Activated CD4-positive, CD25-positive, alpha-beta regulatory T cell treated with anti-CD3 and anti-CD28 coated beads, Interleukin-2, amount 50 U/mL, for 72 hours (primary cell): ENCODE measurements at places on chromosomes 2 and 18.

GRCh38 chr2:210598219-210598618 is 41.8 kb downstream of the CPS1 start:
- DNase-seq: no peak

GRCh38 chr2:42456126-42456839 is 37.5 kb downstream of the KCNG3 start:
- no peak for DNase-seq

DNA sequence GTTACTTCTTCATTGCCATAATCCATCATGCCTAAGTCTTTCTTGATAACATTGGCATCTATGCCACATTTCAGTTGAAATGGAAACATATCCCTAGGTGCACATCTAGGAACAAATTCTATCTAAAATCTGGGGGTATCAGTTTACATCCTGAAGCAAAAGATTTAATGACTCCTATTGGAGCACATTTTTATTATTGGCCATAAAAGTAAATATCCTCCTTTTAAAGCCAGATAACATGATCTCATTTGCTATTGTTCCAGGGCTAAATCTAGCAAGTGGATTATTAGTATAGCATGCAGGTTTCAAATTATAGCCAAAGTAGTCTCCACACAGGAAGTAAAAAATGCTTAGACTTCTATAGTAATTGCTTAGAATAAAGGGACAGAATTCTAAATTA is 193.2 kb downstream of the CDH2 start:
- DNase-seq: no peak

DNA sequence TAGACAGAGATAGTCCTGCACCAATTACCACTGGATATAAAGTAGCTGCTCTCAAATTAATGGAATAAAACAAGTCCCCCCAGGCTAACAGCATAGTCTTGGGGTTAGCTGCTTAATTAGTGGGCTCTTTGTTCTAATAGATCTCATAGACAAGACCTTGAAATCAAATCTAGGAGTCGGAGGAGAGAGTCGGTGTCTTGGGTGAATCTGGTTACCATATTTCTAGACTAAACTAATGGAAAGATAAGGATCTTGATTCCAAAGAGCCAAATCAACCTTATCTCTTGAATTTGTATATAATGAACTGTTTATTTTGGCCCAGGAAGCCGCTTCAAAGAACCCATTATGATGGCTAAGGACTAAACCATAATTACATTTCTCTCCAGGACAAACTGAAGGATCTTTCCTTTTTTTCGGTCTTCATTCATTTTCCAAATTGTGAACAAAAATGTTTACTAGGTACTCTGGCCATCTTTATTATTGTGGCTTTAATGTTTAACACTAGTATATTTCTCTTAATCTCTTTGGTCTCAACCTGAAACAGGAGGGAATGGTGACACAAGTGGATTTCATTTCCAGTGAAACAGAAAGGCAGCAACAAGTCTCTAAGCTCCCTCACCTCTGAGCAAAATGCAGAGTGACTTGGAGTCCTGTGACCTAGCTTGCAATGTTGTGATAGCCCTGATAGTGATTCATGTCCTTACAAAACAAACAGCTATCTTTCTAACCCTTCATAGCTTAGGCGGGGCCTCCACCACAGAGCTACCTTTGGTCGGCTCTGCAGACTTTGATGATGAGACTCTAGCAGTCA is 137.9 kb upstream of the PARD3B start:
- no peak for DNase-seq

GRCh38 chr2:134103196-134103595 is 150.7 kb upstream of the MGAT5 start:
- DNase-seq: no peak

DNA sequence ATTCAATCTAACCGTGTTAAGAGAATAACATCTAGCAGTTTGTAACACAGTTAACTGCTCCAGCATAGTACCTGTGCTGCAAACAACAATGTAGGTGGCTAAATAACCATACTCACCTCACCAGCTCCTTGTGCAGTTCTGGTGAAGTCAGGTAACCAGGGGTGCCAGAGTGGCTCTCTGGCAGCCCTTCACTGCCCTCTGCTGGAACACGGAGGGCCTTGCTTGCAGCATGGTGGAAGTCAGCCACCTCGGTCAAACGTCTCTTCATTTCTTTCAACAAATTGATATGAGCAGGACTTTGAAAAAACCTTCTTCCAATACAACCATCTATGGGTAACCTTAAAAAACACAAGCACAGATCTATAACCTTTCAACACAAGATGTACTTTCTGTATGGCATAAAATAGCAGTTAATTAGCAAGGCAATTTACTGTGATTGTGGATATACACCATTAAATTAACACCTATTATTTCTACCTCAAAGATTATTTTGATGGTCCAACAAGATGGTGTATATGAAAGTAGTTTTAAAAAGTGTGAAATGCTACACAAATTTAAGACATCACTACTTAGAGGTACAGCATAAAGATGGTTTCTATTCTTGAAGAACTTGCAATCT is 56.6 kb downstream of the EPG5 start:
- DNase-seq: peak; percentile 46

- no peak for DNase-seq
Measured at GRCh38 chr2:200302940-200303727, 3.4 kb upstream of the SPATS2L start.

DNA sequence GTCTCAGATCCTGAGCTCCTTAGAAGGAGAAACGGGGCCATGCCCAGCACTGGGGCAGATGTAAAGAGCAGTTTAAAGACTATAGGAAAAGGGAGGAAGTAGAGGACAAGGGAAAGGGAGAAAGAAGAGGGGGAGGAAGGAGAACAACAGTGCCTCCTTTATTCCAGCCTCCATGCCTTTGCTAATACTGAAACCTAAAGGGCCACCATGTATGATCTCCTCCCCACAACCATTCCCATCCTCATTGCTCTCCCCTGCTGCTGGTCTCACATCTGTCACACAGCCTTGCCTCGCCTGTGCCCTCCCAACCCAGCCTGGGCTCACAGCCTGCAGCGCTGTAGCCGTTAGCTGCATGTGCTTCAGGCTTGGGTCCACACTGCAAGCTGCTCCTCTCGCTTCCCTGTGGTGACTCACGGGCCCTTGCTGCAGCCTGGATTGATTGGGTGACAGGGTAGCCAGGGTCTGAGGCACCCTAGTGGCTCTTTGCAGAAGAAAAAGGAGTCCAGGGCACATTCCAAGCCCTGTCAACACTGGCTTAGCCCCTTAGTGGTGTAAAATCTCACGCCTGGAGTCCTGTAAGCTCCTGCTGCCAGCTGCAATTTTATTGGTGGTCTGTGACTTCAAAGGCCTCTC is 281.9 kb downstream of the SRBD1 start:
- DNase-seq: no peak

- DNase-seq: no peak
Measured at GRCh38 chr2:239468491-239469105, 67.8 kb upstream of the HDAC4 start.

GRCh38 chr18:77985526-77986281 is 736.1 kb downstream of the GALR1 start:
- DNase-seq: no peak

DNA sequence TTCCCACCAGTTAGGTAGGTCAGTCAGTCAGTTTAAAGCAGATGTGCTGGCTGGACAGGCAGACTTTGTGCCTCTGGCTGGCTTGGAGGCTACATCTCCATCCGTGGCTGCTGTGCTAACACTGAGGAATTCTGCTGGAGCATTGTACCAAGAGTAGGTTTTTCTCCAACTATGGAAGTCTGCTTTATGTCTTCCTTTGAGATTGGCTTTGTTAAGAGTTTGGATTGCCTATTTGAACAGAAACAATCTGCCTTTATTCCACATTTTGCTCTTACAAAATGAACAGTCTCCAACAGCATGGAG is 46.7 kb downstream of the WDR75 start:
- DNase-seq: no peak

DNA sequence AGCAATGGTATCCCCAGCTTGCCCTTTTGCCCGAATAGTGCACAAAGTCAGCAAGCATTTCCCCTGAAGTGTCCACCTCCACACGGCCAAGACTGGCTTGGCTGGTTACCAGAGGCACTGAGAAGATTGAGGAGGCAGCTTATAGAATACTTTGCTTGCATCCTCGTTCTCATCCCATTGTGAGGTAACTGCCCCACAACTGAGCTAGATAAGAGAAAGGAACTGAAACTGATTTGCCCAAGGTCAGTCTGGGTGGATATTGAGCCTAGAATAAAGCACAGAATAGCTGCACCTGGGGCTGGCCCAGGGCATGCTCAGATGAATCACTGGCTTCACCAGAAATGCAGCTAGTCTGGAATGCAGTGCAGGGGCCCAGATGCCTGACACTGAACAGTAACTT is 32.7 kb upstream of the MAP4K3 start:
- no peak for DNase-seq

DNA sequence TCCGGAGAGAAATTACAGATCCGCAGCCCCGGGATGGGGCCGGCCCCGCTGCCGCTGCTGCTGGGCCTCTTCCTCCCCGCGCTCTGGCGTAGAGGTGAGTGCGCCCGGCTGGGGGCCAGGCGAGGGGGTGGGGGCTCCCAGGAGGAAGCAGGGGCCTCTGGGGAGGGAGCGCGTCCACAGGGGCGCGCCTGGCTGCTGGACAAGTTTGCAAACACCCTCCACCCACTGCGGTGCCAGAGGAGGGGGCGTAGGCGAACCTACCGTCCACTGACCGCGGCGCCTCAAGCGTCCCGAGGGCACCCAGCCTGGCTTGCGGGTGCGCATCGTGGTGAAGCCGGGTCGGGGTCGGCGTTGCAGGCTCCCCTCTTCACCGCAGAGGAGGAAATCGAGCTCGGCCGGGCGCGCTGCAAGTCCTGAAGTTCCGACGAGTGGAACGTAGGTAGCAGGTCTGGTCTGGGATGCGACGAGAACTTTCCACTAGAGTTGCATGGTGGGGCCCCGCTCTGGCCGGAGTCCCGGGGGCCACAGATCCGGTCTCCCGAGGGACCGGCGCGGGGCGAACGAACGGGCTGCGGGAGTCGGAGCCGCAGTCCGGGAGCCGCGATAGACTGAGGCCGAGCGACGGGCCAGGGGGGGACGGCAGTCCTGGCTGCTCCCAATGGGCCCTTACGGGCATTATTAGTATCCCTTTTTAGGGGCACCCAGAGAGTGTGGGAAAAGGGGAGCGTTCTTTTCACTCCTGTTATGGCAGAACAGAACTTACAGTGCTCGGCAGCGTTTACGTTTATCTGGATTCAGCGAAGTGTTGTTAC is 502 bp downstream of the MERTK start:
- DNase-seq: peak; percentile 38

GRCh38 chr2:16252891-16253290 is 312.5 kb downstream of the MYCN start:
- DNase-seq: no peak

DNA sequence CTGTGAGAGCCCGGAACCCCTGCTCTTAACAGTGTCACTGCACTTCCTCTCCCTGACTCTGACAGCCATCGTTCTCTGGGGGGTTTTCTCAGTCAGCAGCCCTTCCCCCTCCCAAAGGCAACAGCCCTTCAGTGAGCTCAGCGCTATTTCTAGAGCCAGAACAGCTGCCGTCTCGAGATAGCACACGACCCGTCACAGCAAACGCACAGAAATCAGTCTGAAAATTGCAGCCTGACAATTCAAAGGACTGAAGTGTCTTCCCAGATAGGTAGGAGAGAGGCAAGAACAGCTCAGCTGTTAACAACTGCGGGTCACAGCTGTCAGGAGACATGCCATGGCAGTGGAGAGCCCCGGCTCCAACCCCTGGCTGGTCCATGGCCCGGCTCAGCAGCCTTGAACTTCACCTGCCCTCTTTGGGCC is 45.4 kb downstream of the ST8SIA5 start:
- no peak for DNase-seq

GRCh38 chr18:9943311-9943710 is 29.5 kb downstream of the VAPA start:
- DNase-seq: no peak

DNA sequence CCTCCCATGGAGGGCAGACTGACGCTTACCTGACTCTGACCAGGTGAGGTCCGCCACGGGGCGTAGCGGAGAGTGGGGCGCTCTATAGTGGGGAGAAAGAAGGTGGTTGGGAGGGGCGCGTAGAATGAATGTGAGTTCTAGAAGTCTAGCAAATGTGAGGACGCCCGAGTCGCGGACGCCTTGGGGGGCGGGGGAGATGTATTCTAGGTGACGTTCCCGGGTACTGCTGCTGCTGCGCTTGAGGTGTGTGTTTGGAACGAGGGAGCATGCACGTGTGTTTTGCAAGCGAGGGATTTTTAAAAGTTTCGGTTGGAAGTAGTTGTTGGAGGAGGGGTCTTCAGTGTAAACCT is 758 bp downstream of the RIF1 start:
- DNase-seq: no peak

- no peak for DNase-seq
Measured at GRCh38 chr2:228675091-228675490, 493.6 kb upstream of the SPHKAP start.

GRCh38 chr2:182586426-182586825 is 129.6 kb upstream of the DNAJC10 start:
- no peak for DNase-seq

DNA sequence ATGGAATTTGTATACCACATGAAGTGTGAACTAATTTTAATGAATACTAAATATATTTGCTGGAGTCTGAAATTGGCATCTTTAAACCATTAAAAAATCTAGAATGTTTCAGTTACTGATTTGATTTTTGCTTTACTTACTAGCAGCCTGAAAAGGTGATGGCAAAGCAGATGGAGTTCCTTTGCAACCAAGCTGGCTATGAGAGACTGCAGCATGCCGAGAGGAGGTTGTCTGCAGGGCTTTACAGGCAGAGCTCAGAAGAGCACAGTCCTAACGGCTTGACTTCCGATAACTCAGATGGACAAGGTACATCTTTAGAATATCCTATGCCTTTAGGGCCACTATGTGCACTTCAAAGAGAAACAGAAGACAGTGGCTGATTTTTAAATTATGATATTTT is 36.5 kb downstream of the NAB1 start:
- DNase-seq: no peak

GRCh38 chr18:57008001-57008686 is 138.7 kb upstream of the BOD1L2 start:
- DNase-seq: no peak

- DNase-seq: no peak
Measured at GRCh38 chr2:127163921-127164320, 56.2 kb downstream of the CYP27C1 start.

DNA sequence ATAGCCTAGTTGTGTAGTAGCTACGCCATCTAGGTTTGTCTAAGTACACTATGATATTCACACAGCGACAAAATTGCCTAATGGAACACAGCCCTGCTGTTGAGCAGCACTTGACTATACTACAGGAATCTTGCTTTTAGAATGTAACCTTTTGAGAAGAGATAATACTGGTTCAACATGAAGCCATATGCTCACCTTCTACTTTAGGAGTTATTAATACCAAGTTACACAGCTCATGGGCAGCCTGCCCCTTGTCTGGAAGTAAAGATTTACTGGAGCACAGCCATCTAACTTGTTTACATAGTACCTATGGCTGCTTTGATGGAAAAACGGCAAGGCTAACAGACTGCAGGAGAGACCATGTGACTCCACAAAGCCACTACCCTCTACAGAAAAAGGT is 174.8 kb downstream of the DYM start:
- no peak for DNase-seq
